ENCODE measurements at places on chromosomes 2 and 18. TPM values are rescaled to one million over a fixed set of nuclear protein-coding genes. Genes with fewer than 3 reads are reported as not detected.
A peak's percentile ranks its signal among the peaks of the same experiment; 100 is the strongest.

DNA sequence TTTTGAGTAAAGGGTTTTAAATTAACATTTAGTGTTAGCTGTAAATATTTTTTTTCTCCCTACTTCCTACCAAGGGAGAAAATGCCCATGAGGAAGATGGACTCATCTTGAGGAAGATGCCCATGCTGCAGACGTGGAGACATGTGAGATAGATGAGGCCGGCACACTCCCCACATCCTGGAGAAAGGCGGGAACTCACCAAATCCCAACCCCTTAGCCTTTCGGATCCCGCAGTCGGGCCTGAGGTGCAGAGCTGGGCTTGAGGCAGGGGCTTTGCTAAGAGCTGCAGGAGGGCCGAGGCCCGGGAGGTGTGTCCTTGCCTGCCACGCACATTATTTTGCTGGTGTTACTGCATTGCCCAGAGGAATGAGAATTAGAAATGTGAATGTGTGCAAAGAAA is 137.9 kb downstream of the NAPG start:
- H3K27ac ChIP-seq: no peak overlapping the region
- H3K4me3 ChIP-seq: no peak overlapping the region
- no peaks in the 10 kb centered on the region for H3K4me1 ChIP-seq
- H3K36me3 ChIP-seq: no peaks in the 10 kb centered on the region

DNA sequence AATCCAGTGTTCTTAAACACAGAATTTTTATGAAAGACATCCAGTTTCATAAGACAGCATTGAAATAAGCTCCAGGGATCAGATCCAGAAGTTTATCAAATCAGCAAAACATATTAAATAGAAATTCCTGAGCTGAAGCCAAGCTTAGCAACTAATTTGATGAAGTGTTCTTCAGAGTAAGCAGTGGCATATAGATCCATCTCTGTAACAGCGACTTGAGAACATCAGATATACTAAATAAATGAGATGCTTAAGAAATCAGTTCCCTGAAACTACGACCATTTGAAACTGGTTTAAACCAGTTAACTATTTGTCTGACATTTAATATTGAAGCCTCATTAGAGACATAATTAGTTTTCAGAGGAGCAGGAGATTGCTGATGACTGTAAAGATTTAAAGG is 34.1 kb downstream of the PPP1R1C start:
- H3K27me3 ChIP-seq: no peaks in the 10 kb centered on the region
- no peak overlapping the region for H3K27ac ChIP-seq
- DNase-seq: no peak
- no peaks in the 10 kb centered on the region for H3K4me1 ChIP-seq

DNA sequence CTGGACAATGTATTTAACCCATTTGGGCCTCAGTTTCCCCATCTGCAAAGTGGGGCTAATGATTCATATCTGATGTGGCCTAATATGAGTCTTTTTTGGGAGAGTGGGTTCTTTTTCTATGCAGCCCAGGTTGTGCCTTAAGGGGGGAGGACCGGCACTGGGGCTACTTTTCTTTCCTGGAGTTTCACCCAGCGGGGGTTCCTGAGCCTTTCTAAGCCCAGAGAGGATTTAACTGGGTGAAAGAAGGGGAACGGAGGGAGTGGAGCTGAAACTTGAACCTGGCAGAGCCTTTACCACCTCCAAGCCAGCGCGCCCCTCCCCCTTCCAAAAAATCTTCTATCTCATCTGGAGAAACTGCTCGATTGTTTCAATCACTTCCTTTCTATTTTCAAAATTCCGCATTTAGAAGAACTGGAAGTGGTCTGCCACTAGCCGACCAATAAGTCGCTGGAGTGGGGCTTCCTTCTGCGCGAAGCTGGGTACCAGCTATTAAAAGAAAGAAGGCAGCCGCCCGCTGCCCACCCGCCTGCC is 205.0 kb upstream of the SMAD2 start:
- no peak for DNase-seq
- peaks cover 3% of the 10 kb centered on the region for H3K4me1 ChIP-seq
- no peaks in the 10 kb centered on the region for H3K36me3 ChIP-seq
- H3K27ac ChIP-seq: no peak overlapping the region
- peak overlapping the region; percentile 61 for H3K4me3 ChIP-seq

GRCh38 chr2:8103085-8103708 is 578.7 kb upstream of the ID2 start:
- peaks cover 13% of the 10 kb centered on the region for H3K4me1 ChIP-seq
- H3K27ac ChIP-seq: no peak overlapping the region
- no peaks in the 10 kb centered on the region for H3K36me3 ChIP-seq
- no peak overlapping the region for H3K4me3 ChIP-seq

DNA sequence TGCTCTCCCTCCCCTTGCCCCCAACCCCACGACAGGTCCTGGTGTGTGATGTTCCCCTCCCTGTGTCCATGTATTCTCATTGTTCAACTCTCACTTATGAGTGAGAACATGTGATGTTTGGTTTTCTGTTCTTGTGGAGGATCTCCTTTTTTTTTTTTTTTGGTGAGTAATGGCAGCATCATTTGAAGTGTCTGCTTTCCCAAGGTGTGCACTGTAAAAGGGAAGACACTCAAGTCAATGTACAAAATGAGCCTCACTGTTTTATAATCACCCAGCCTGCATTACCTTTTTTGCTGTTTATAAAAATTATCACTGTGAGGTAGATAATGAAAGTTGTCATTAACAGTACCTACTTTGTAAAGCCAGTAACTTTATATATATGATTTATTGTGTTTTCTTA is 56.9 kb downstream of the INSIG2 start:
- no peak overlapping the region for H3K4me3 ChIP-seq
- no peak for DNase-seq
- no peak overlapping the region for H3K27ac ChIP-seq
- H3K27me3 ChIP-seq: no peaks in the 10 kb centered on the region

GRCh38 chr2:54457323-54458023 is 1.3 kb downstream of the SPTBN1 start:
- no peaks in the 10 kb centered on the region for H3K27me3 ChIP-seq
- no peaks in the 10 kb centered on the region for H3K36me3 ChIP-seq
- H3K27ac ChIP-seq: peak overlapping the region; percentile 63
- peak overlapping the region; percentile 61 for H3K4me3 ChIP-seq
- peak; percentile 78 for DNase-seq
- H3K4me1 ChIP-seq: no peaks in the 10 kb centered on the region

DNA sequence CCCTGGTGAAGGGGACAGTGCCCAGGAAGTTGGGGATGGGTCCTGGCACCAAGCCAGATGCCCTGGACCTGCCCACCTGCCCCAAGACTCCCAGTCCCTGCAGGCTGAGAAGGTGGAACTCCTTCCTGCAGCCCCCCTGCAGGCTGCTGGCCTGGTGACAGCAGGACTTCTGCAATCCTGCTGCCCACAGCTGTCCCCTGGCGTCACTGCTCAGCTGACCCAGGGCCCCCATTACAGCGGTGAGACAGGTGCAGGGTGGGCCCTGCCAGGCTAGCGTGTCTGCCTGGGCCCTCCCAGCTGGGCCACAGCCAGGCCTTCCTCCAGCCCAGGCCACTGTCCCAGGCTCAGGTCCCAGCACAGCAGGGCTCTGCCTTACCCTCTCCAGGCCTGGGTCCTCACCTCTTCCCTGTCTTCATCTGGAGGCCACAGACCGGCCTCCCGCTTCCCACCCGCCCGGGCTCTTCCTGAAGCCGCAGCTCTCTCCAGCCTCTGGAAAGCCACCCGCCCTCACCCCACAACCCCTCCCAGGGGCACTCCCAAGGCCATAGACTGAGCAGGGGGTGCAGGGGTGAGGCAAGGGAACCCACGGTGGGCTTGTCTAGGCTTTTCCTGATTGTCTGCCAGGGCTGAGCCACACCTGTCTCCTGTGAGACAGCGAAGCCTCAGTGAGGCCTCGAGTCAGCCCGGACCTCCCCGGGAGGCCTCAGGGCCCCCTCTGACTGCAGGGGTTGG is 8.8 kb upstream of the ERFE start:
- no peaks in the 10 kb centered on the region for H3K27me3 ChIP-seq
- no peak for DNase-seq
- no peaks in the 10 kb centered on the region for H3K4me1 ChIP-seq

GRCh38 chr18:3135536-3135935 is 84.2 kb downstream of the MYOM1 start:
- no peaks in the 10 kb centered on the region for H3K36me3 ChIP-seq
- no peak overlapping the region for H3K4me3 ChIP-seq
- no peaks in the 10 kb centered on the region for H3K4me1 ChIP-seq
- no peaks in the 10 kb centered on the region for H3K27me3 ChIP-seq
- H3K27ac ChIP-seq: no peak overlapping the region

GRCh38 chr18:13437034-13437433 is 218.5 kb downstream of the LDLRAD4 start:
- H3K4me1 ChIP-seq: no peaks in the 10 kb centered on the region
- no peaks in the 10 kb centered on the region for H3K36me3 ChIP-seq
- no peak overlapping the region for H3K4me3 ChIP-seq
- no peaks in the 10 kb centered on the region for H3K27me3 ChIP-seq
- no peak for DNase-seq
- H3K27ac ChIP-seq: no peak overlapping the region

GRCh38 chr18:79400091-79400590 is 4.4 kb downstream of the NFATC1 start:
- H3K36me3 ChIP-seq: no peaks in the 10 kb centered on the region
- peaks cover 6% of the 10 kb centered on the region for H3K27me3 ChIP-seq
- no peaks in the 10 kb centered on the region for H3K4me1 ChIP-seq
- H3K4me3 ChIP-seq: no peak overlapping the region
- DNase-seq: peak; percentile 52

- DNase-seq: no peak
- H3K4me1 ChIP-seq: no peaks in the 10 kb centered on the region
- no peak overlapping the region for H3K4me3 ChIP-seq
- no peaks in the 10 kb centered on the region for H3K36me3 ChIP-seq
- no peaks in the 10 kb centered on the region for H3K27me3 ChIP-seq
- H3K27ac ChIP-seq: no peak overlapping the region
These were observed 74.2 kb downstream of the RAB31 start for GRCh38 chr18:9782073-9782857.

DNA sequence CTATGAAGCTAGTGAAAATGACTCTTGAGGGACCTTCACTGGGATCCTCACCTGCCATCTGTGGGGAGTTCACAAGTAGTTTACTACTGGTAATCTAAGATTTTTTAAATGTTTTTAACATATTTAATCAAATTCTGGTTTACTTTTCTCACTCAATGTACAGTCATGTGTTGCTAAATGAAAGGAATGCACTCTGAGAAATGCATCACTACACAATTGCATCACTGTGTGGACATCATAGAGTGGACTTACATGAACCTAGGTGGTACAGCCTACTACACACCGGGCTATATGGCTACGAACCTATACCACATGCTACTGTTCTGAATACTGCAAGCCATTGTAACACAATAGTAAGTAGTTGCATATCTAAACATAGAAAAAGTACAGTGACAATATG is 528.0 kb downstream of the BCL11A start:
- no peak overlapping the region for H3K27ac ChIP-seq
- no peak for DNase-seq
- no peaks in the 10 kb centered on the region for H3K4me1 ChIP-seq
- H3K27me3 ChIP-seq: no peaks in the 10 kb centered on the region
- H3K4me3 ChIP-seq: no peak overlapping the region

DNA sequence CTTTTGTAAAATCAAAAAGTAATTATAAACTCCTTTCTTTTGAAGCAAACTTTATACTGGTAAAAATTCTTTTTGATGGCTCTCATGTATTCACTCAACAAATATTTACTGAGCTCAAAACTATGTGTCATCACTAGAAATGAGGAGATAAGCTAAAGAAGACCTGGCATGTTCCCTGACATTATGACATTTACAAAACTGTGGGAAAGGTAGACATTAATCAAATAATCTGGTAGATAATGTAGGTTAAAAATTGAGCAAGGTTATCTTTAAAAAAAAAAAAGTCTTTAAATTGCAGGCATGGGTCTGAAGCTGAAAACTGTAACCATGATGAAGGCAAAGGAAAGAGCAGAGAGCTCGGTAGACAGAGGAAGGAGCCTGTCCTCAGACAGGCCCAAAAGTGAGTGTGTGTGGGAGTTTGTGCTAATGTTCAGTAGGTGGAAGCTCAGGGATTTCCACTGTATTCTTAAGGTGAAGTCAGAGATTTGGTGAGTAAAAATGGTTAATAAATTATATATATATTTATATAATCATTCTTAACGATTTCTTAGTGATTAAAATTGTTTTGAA is 612.9 kb downstream of the LRP1B start:
- no peak for DNase-seq
- no peaks in the 10 kb centered on the region for H3K36me3 ChIP-seq
- no peak overlapping the region for H3K4me3 ChIP-seq

- H3K4me1 ChIP-seq: no peaks in the 10 kb centered on the region
- no peak for DNase-seq
- no peaks in the 10 kb centered on the region for H3K36me3 ChIP-seq
- H3K27me3 ChIP-seq: no peaks in the 10 kb centered on the region
- H3K27ac ChIP-seq: no peak overlapping the region
These were observed 133.6 kb upstream of the ERBB4 start for GRCh38 chr2:212672186-212672585.

GRCh38 chr2:147945660-147946059 is 74.9 kb downstream of the ORC4 start:
- H3K36me3 ChIP-seq: peaks cover 4% of the 10 kb centered on the region
- H3K4me1 ChIP-seq: no peaks in the 10 kb centered on the region
- H3K27me3 ChIP-seq: no peaks in the 10 kb centered on the region
- DNase-seq: no peak
- H3K27ac ChIP-seq: no peak overlapping the region

DNA sequence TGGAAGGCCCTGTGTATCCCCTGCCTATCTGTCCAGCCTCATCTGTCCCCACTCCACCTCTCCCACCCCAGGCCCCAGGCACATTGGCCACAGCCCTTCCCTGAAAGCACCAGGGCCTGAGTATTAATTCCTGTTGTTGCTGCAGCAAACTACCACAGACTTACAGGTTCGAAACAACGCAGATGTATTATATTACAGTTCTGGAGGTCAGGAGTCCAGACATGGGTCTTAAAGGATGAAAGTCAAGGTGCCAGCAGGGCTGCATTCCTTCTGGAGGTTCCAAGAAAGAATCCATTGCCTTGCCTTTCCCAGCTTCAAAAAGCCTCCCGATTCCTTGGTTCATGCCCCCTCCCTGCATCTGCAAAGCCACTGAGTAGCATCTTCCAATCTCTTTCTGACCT is 78.7 kb upstream of the LAPTM4A start:
- H3K4me3 ChIP-seq: no peak overlapping the region
- H3K36me3 ChIP-seq: no peaks in the 10 kb centered on the region
- H3K27me3 ChIP-seq: no peaks in the 10 kb centered on the region

GRCh38 chr2:220915092-220915623 is 656.9 kb downstream of the EPHA4 start:
- H3K36me3 ChIP-seq: no peaks in the 10 kb centered on the region
- no peak overlapping the region for H3K27ac ChIP-seq
- no peak for DNase-seq
- H3K4me1 ChIP-seq: no peaks in the 10 kb centered on the region
- H3K27me3 ChIP-seq: no peaks in the 10 kb centered on the region

- H3K36me3 ChIP-seq: no peaks in the 10 kb centered on the region
- H3K4me3 ChIP-seq: no peak overlapping the region
- no peak overlapping the region for H3K27ac ChIP-seq
- no peaks in the 10 kb centered on the region for H3K4me1 ChIP-seq
- no peak for DNase-seq
These were observed 51.1 kb upstream of the EPC2 start for GRCh38 chr2:148593421-148593820.

The SLC9A4 gene
- 10.3 TPM for polyA plus RNA-seq

The GAREM1 gene
- polyA plus RNA-seq: 7.0 TPM

The SCG2 gene
- polyA plus RNA-seq: 0.30 TPM

The STAT4 gene
- polyA plus RNA-seq: 1.2 TPM

The RFX8 gene
- not detected for polyA plus RNA-seq

The ALPP gene
- not detected for polyA plus RNA-seq

The MROH2A gene
- 1.8 TPM for polyA plus RNA-seq

The ITGB6 gene
- 13.4 TPM for polyA plus RNA-seq
